ENCODE measurements at places on chromosomes 16 and 17. TPM values are rescaled to one million over a fixed set of nuclear protein-coding genes. Genes with fewer than 3 reads are reported as not detected.

- no peak for DNase-seq
These were observed 380.3 kb downstream of the WWOX start for GRCh38 chr16:78479723-78480122.

Gene C17orf67
- 2.2 TPM for total RNA-seq

DNA sequence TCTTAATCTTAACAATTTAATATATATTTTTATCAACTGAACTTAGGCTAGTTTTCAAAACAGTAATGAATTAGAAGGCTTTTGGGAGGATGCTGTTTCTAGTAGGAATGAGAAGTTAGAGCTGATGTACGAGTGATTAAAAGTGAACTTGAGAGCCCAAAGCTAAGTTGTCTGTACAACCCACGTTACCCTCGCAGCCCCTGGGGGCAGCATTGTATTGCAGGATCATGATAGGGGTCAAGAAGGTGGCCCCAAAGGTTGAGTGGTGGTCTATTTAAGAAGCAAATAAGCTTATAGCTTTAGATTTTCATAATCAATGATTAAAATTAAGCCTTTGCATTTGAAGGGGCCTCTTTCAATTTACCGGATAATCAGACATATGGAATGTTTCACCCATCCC, 33.7 kb upstream of the ALDH3A2 start:
- no peak for DNase-seq

DNA sequence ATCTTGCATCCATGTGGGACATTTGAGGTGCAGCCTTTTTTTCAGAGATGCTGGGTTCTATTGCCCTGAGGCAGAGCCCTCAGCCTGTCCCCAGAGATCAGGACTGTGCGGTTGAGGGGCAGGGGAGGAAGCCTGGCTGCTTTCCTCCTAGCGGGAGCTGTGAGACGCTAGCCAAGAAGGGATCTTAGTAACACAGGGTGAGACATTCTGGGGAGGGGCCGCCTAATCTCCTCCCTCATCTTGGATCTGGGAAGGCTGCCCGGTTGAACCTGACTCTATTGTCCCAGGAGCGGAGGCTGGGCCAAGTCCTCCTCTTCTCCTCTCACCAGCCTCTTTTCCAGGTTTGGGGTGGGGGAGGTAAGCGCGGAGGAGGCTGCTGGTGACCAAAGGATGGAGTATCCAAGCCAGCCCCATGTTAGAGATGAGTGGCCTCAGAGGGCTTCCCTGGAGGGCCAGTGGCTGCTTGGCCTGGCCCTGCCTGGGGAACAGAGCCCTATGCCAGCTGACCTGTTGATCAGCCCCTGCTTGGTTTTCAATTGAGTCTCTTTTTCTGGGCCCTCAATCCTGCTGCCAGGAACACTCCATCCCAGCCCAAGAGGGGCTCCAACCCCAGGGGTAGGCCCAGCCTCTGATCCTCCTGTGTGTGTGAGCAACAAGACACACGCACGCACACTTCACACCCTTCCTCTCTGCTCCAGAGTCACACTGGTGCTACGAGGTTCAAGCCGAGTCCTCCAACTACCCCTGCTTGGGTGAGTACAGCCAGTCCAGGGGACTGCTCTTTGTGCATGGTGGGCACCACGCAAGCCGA, 5.0 kb downstream of the CA4 start:
- DNase-seq, result peak; percentile 2

DNA sequence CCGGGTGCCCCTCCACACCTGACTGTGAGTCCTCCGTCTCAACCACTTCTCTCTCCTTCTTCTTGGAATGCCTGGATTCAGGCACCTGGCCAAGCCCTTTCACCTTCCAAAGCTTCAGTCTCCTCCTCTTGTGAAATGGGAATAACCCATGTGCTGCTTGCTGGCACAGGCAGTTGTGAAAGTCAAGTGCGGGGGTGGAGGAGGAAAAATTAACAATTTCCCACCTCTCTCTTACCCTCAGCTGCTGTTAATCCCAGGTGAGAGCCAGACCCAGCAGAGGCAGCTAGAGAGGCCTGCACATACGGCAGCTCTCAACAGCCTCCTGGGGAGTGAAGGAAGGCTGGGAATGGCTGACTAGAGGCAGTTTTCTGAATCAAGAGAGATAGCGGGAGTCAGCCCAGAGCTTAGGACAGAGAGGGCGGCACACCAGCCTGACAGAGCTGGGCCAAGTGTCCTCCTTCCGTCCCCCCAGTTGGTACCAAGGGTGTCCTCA, 77.9 kb upstream of the LGALS9 start:
- DNase-seq, result no peak

GRCh38 chr17:17635126-17635525, 43.6 kb upstream of the PEMT start:
- DNase-seq, result no peak

Gene EXOC3L1
- total RNA-seq, result 5.9 TPM

GRCh38 chr17:79737046-79737921, 6.5 kb downstream of the ENPP7 start:
- DNase-seq, result no peak

DNA sequence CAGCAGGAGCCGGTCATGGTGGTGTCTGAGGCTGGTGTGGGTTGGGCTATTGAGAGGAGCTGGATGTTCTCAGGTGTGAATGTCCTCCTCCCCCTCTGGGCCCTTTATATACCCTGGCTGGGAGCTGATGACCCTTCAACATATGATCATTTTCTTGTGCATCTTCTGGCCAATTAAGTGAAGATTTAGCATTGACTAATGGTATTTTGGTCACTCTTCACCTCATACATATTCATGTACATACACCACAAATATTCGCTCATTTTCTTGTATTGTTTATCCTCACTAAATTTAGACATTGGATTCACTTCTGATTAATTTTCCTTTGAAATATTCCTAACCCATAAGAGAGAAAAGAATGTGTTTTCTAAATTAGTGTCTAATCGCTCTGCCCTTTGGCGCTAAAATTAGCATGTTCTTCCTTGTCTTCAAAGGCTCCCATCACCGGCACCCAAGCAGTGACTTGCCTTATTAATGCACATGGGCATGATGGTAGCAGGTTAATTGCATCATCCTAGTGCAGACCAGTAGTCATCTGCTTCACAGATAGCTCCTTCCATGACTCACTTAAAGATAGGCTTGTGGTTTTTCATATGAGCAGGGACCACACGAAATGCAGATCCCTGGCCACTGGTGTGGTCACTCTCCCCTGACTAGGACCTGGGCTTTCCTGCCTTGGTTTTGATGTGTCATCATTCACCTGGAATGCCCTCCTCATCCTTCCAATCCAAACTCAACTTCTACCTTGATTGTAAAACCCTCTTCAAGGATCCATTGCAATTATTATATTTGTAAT, at the start of gene KRTAP2-4:
Gene KRTAP2-4, minus strand, starts transcription at position 51 of the 796 bp plus-strand sequence. Its CDS starts 34 bp downstream, at position 17.
- no peak for DNase-seq

Gene GNGT2
- total RNA-seq, result 1.3 TPM

GRCh38 chr16:17448640-17449638, 21.8 kb downstream of the XYLT1 start:
- peak; percentile 33 for DNase-seq

DNA sequence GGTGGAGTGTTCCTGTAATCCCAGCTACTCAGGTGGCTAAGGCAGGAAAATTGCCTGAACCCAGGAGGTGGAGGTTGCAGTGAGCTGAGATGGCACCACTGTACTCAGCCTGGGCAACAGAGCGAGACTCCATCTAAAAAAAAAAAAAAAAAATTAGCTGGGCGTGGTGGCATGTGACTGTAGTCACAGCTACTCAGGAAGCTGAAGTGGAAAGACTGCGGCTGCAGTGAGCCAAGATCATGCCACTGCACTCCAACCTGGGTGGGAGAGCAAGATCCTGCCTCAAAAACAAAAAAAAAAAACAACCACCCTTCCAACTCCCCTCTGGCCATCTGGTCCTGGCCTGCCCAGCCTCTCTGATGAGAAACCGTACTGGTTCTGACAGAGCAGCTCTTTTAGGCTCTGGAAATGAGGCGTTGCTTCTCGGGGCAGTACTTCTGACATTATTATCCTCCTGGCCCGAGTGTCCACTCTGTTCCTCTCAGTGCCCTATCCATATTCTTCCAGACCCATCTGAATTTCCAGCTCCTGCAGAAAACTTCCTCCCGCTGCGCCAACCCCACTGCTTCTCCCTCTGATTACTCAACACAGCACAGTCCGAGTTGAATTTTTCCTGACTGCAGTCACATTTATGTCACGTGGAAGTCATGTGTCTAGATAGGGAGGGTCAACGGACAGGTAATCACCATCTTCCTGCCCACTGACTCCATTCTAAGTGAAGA, 13.3 kb downstream of the GGA2 start:
- DNase-seq, result no peak

Gene ACSM3
- total RNA-seq, result 48.0 TPM

Gene CCL14
- total RNA-seq, result 2.3 TPM

Gene RHBDF1
- 36.7 TPM for total RNA-seq

DNA sequence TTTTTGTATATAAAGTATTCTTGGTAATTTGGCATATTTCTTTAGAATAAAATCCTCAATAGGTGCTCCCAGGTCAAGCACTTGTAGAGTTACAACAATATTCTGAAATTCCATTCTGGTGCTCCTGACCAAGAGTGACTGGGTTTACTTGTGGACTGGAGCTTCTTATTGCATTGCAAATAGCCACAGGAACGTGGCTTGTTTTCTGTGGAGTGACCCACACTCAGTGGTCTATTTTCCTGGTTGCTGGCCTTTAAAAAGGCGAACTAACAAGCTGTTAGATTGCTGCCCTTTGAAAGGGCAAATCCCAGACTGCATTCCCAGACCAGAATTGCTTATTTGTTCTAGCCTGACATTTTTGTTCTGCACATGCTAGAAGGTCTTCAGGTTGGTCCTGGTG, 658.8 kb upstream of the GOT2 start:
- no peak for DNase-seq

GRCh38 chr17:38797828-38798227, 1.5 kb downstream of the PIP4K2B start:
- DNase-seq, result no peak

GRCh38 chr16:27531186-27531585, 18.5 kb downstream of the GTF3C1 start:
- no peak for DNase-seq

DNA sequence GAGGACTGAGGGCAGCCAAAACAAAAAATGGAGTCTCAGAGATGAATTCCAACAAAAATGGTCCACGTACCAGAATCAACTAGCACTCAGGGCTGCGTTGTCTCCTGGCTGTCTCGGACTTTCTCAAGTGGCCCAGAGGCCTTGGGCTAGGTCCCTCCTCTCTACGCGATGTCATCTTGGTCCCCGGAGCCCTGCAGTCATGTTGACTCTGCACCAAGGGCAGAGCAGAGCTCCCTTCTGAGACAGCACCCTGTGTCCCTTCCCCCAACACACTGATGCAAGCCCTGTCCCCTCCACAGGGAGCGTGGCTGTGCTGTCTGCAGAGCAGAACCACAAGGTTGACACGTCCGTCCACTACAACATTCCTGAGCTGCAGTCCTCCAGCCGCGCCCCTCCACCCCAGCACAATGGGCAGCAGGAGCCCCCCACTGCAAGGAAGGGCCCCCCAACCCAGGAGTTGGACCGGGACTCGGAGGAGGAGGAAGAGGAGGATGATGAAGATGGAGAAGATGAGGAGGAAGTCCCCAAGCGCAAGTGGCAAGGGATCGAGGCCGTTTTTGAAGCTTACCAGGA, 20.8 kb downstream of the GINS2 start:
- DNase-seq, result no peak

GRCh38 chr17:45008216-45008615, 40.1 kb upstream of the C1QL1 start:
- DNase-seq, result no peak

Gene CSH2
- total RNA-seq, result not detected

GRCh38 chr17:30970831-30971567, at the start of gene RNF135:
RNF135 (plus strand) TSS chr17:30971039; CDS start chr17:30971074, 35 bp downstream.
- peak; percentile 87 for DNase-seq

Gene HBM
- not detected for total RNA-seq

Gene CLDN7
- 997 TPM for total RNA-seq

Gene MMD
- 13.9 TPM for total RNA-seq

DNA sequence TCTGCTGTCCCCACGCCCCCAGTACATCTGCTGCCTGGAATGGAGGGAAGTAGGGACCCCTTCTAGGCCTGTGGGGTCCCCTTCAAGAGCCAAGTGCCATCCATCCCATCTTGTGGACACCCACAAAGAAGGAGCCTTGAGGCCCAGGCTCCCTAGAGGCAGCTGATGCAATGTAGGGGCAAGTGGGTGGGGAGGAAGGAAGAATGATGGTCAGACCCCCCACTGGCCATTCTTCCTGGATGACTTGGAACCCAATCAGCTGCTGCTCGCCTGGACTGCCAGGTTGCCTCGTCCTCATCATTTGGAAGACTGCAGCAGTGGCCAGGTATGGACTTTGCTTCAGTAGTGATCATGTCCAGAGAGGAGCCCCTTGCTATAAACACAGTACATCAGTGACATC, 48.9 kb downstream of the SMPD3 start:
- no peak for DNase-seq

DNA sequence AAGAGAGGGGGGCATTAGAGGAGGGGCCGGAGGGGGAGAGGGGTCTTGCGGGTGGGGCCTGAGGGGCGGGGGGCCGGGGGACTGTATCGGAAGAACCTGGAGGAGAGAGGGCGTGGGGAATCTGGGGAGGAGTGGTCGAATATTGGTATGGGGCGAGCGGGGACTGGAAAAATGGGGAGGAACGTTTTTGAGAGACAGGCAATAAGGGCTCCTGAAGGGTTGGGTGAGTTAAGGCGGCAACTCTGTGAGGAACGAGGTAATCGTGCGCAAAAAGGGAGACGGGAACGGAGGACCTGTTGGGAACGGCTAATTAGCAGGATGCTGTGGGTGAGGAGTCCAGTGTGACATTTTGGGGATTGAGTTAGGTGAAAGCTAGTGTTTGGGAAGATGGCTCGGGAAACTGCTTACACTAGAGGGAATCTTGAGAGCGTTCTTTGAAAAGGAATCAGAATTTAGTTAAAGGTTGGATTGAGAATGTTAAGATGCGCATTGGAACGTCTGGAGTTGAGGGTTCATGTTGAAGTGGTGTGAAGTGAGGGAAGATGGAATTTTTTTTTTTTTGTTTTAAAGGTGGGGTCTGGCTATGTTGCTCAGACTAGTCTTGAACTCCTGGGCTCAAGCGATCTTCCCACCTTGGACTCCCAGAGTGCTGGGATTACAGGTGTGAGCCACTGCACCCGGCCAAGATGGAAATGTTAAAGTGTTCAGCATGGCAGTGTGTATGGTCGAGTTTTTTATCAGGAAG, 662 bp downstream of the WIPF2 start:
- DNase-seq, result peak; percentile 36

GRCh38 chr16:74813109-74813641, 38.6 kb upstream of the FA2H start:
- peak; percentile 90 for DNase-seq

Gene PRSS33
- total RNA-seq, result not detected

Gene CCL4
- 2.2 TPM for total RNA-seq

GRCh38 chr17:41579484-41580243, 7.0 kb downstream of the KRT14 start:
- DNase-seq, result peak; percentile 83

DNA sequence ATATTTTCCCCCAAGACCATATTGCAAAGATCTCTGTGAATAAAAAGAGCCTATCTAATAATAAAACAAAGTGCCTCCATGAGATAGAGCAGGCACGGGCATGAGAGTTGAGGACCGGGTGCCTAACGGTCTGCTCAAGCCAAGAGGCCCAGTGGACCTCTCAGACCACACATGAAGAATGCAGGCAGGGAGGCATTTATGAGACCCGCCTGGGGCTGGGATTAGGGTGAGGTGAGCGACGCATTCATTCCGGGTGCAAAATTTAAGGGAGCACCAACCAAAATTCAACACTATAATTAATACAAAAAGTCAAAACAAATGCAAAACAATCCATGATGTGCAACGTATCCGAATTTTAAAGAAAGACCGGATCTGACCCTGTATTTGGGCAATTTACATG, 108.5 kb downstream of the MAF start:
- no peak for DNase-seq

- DNase-seq, result no peak
These were observed 16.6 kb downstream of the CHAD start for GRCh38 chr17:50451943-50452629.

Data from left colon (tissue), 2 donors.